Esophagus mucosa (tissue), 1 donor: ENCODE measurements at places on chromosomes 11 and 22. TPM values are rescaled to one million over a fixed set of nuclear protein-coding genes. Genes with fewer than 3 reads are reported as not detected.
A peak's percentile ranks its signal among the peaks of the same experiment; 100 is the strongest.

Gene KRTAP5-9
- total RNA-seq: 0.36 TPM

Gene USP35
- total RNA-seq: 3.5 TPM

Gene PIH1D2
- total RNA-seq: 1.6 TPM

Gene SEC14L3
- not detected for total RNA-seq

Gene SSRP1
- total RNA-seq: 74.9 TPM

Gene NLRP14
- not detected for total RNA-seq

Gene BAIAP2L2
- total RNA-seq: 4.5 TPM

Gene MUC6
- not detected for total RNA-seq

Gene CHRNA10
- 0.64 TPM for total RNA-seq

Gene TBX10
- total RNA-seq: not detected

DNA sequence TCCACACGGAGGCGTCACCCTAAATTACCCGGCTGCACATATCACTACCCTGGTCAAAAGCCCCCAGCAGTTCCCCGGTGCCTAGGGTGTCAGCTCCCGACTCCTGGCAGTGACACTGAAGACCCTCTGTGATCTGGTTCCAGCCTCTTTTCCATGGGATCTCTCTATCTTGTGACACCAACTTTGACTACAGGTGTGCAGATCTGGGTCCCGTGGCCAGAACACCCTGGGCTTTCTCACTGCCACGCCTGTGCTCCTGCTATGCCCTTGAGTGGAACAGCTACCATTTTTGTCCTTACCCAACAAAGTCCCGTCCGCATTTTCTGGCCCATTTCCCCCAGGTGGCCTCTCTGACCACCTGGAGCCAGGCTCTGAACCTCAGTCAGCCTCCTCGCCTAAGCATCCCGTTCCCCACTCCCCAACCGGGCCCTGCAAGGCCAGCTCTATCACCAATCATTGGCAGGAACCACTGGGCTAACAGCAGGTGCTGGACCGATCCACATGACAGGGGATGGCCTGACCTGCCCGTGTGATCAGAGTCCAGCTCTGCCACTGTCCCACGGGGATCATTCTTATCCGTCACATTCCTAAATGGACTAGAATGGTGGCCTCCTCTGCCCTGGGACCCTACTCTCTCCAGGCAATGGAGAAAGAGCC, 20.7 kb upstream of the CBX7 start:
- no peak for ATAC-seq

DNA sequence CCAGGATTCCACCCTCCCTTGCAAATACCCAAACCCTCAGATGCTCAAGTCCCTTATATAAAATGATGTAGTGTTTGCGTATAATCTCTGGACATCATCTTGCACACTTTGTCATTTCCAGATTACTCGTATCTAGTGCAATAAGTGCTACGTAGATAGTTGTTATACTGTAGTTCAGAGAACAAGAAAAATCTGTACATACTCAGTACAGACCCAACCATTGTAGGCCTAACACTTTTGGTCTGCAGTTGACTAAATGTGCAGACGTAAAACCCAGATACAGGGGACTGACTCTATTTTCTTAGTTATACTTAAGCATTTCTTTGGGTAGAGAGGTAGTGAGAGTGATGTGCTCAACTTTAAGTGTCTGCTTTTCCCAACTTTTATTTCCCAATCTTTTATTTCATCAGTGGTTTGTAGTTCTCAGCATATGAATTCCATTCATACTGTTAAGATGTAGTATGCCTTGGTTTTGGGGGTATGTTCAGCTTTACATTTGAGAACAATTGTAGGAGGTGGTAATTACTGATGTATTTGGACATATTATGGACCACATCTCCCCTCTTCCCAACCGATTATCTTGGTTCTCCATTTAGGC, 43.9 kb downstream of the DDX6 start:
- ATAC-seq: no peak

DNA sequence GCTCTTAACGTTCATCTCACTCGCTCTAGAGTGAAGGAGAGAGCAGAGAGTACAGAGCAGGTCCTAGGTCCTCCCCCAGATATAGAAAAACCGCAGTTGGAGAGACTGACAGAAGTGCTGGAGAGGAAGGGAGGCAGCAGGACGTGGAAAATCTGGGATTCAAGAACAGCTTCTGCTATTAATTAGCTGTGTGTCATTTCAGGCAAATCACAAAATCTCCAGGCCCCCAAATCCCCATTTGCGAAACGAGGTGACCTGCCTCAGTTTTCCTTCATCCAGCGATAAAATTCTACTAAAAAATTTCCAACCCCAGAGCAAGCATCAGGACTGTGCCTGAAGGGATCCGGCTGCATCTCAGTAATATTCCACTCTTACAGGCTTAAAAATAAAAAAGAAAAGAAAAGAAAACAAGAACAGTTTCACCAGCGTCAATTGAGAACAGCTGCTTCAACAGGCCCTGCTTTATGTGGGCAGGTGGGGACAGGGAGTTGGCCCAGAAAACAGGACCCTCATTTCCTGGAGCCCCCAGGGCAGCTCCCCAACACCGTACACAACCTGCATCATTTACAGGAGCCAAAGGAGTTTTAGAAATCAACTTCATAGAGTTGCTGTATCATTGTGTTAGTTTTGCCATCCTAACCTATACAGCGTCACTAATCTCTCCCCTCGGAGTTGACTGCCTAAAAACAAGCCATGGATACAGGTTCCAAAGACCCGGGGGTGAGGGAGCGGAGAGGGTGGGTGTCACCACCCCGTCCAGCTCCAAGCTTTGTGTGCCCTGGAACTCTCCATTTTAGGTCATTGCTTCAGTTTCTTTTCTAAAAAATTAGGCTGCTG, 2.3 kb upstream of the MALAT1 start:
- ATAC-seq: no peak

- no peak for ATAC-seq
These were observed 876.9 kb upstream of the RAG2 start for GRCh38 chr11:37474889-37475288.

DNA sequence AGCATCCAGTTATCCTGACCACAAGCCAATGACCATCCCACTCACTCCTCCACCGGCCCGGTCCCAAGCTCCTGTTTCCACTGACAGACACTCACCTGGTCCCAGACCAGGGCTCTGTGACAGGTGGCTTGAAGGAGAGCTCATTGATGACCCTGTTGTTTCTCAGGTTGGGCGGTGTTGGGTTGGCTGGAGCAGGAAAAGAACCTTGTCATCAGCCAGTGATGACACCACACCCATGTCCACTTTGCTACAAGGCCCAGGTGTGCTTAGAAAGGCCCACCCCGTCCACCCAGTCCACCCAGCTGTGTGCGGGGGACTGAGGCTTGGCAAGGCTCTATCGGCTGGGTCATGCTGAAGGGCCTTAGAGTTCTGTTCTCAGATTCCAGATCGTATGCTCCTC, 42.9 kb downstream of the GAB4 start:
- ATAC-seq: no peak

GRCh38 chr11:114270531-114271270, 25.5 kb upstream of the NNMT start:
- no peak for ATAC-seq

DNA sequence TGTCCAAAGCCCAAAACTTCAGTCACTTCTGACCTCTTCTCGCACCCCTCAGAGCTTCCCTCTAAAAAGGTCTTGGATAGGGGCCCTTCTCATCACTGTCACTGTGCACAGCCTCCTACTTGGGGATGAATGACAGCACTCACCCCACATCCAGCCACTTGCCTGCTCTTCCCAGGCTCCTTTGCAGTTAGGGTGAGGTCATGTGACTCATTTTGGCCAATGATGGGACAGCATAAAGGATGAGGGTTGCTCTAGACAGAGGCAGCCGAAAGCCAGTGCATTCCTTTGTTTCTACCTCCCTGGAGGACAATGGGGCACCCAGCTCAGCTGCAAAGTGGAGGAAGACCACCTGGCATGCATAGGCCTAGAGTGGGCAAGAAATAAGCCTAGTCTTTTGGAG, 1413.3 kb downstream of the TBC1D22A start:
- ATAC-seq: no peak

GRCh38 chr11:99098751-99099150, 78.0 kb downstream of the CNTN5 start:
- ATAC-seq: no peak

GRCh38 chr11:79897896-79898295, 457.1 kb upstream of the TENM4 start:
- no peak for ATAC-seq

DNA sequence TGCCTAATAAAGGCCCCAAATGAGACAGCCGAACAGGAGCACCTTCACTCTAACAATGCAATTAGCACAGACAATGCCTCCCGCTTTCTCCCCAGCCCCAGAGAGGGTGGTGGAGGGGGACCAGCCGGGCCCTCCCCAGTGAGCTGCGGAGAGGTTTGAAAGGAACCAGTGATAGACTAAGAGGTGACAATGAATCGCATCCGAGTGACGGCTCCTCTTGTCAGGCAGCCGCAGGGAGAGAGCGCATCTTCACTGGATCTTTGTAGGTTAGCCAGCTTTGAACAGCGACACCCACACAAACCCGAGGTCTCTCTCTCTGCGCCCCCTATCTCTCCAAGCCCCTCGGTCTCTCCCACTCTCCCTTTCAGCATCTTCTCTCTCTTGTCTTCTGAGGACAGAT, 28.0 kb downstream of the FLRT1 start:
- ATAC-seq: no peak

DNA sequence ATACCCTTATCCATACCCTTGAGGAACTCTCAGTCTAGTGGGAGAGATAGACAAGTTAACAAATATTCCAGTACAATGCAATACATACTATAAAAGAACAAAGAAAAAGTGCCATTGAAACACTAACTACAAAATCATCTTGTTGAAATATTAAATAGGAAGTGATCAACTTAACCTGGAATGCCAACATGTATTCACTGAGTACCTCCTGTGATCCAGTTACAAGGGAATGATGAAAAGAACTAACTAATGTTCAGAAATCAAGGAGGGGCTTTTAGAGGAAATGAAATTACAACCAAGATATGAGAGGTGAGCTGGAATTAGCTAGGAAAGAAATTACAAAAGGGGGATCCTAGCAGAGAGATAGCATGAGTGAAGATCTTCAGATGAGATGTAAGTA, 6.2 kb upstream of the FIBIN start:
- ATAC-seq: no peak

- ATAC-seq: peak; percentile 91
These were observed 592 bp upstream of the NLRX1 start for GRCh38 chr11:119167933-119168332.

GRCh38 chr22:30282616-30283046, 6.7 kb downstream of the CASTOR1 start:
- ATAC-seq: no peak

- ATAC-seq: no peak
These were observed 108.7 kb upstream of the THY1 start for GRCh38 chr11:119531623-119532022.

- no peak for ATAC-seq
These were observed 181.0 kb downstream of the TENM4 start for GRCh38 chr11:79259800-79260199.

DNA sequence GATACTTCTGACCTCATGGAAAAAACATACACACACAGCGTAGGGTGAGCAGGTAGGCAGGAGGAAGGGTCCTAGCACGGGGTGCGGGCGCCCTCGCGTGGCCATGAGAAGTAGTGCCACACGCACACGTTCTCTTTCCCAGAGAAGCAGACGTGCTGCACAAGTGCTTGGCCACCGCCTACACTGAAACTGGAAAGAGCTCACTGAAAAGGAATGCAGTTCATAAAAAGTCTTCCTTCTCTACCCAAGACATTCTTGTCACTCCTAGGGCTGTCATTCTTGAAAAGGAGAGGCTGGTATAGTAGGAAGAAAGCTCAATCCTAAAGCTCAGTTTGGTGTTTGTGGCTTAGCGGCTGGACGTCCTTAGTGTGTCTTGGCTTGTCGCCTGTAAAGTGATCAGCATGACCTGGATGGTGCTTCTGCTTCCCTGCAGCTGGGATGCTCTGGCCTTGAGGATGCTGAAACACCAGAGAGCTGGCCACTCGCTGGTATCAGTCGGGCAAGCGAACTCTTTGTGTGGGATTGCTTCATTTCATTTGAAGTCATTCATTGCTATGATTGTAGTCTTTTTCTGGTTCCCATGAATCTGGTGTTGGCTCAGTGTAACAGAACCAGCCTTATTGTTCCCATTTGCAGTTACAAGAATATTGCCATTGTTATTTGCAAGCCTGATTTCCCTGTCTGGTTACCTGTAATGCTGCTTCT, 303.8 kb downstream of the NTM start:
- peak; percentile 95 for ATAC-seq

DNA sequence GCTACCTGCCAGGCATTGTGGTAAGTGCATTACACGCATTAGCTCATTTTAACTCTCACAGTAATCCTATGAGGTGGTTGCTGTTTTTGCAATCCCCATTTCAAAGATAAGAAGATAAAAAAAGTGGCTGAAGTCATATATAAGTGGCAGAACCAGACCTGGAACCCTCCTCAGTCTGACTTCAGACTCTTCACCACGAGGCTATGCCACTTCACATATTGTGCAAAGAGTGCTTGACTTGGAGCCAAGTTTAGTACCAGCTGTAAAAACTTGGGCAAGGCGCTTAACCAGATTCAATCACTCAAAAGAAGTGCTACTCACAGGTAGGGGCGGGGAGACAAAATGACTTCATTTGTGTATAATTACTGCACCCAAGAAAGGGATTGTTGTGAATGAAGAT, 15.3 kb downstream of the BPIFC start:
- no peak for ATAC-seq

DNA sequence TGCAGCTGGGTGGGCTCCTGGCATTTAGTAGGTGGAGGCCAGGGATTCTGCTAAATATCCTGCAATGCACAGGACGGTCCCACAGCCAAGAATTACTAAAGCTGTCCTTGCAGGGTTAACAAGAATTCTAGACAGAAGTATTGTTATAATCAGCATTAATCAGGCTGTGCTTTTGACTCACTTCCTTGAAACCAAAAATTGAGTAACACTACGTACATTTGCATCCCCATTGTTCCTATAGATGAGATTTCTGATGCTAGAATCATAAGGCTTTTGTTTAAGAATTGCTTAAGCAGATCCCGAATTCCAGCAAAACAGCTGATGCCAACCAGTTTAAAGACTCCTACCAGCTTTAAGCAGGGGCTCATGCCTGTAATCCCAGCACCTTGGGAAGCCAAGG, 11.4 kb downstream of the SLC6A5 start:
- ATAC-seq: peak; percentile 61

DNA sequence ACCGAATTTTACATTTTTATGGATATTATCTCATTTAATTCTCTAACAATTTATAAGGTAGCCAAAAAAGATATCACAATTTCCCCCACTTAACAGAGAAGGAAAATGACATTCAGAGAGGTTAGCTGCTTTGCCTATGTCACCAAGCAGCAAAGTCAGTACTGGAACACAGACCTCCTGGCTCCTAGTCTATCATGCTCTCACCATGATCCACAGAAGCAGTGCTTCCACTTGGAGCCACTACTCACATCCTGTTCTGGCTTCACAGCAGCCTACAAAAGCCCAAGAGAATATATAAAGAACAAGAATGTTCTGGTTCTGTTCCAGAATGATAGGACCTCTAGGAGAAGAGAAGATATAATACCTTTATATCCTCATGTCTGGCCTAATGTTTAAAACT, 59.5 kb upstream of the SCUBE2 start:
- no peak for ATAC-seq

GRCh38 chr11:16082095-16083055, 274.0 kb downstream of the SOX6 start:
- ATAC-seq: no peak

GRCh38 chr22:32308191-32308590, 49.5 kb upstream of the RFPL3 start:
- ATAC-seq: no peak
